Bone marrow (tissue), 2 donors: ENCODE measurements at places on chromosomes 3 and 15.

DNA sequence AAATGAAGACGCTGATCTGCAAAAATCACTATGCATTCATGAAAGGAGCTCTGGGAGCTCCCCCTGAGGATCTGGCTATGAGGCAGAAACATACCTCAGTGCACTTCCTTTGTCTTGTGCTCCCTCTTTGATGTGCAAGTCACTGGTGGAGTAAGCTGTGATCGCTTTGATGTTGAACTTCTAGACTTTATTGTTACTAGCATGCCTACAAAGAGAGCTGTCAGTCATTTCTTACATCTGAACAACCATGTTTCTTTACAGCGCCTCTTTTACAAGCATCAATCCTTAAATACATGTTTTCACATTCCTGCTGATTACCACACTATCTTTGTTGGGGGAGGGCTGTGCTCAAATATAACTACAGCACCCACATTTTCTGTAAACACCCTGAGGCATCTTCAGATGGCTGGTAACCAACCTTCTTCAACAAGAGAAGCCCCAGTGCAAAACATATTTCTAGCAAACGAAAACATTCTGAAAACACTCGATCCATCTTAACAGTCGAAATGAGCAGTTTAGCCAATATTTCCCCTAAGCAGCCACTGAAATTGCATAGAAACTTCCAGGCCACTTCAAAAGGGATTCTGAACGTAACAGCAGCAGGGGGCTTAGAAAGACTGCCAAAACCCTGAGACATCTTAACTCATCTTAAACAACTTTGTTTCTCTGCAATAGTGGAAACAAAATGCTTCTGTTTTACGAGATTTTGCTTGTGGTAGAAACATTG, 101.9 kb upstream of the ICE2 start:
- no peak for DNase-seq

DNA sequence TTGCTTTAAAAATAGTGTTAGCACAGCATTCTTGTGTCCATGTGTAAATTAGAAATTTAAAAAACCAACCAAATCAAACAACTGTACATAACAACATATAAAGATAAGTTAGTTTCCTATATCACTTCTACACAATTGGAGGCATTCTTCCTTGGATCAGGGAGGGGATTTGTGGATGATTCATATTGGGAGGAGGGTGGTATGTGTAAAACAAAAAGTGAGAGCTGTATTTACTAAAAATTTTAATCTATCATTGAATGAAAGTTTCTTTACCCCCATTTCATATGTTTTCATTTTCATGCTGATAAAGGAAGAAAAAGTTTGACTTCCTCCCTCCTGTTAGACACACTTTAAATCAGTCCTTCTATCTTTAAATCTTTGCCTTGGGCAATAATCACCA, 325.0 kb downstream of the SATB1 start:
- no peak for DNase-seq

DNA sequence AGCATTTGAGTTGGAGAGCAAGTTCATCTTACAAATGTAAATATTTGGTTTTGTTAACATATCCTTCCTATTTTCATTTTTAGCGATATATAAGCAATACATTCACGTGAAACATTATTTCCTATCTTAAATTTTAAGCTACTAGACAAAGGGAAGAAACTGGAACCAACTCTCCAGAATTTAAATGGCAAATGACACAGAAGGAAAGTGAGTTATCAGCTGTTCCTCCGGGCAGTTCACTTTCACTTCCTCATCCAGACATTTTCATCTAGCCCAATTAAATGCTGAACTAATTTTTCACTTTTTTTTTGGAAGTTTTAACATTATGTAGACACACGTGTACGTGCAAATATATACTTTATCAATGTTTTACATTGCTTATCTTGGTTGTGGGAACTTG, 58.7 kb downstream of the MORC1 start:
- no peak for DNase-seq

DNA sequence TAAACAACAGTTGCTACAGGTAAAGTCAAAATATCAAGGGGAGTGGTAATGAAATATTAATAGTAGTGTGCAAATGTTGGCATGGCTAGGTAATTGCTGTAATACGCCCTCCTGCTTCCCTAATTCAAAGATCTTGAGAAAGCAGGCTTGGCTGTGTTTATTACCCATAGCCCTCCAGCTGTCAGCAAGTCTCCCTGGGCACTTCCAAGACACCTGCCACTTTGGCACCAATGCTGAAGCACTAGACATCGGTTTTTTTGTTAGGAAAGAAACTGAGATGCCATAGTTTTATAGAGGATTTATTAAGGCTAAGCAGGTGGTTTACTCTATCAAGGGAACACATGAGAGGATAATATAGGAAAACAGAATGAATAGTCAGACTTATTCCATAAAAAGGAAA, 64.4 kb downstream of the P2RY1 start:
- no peak for DNase-seq

DNA sequence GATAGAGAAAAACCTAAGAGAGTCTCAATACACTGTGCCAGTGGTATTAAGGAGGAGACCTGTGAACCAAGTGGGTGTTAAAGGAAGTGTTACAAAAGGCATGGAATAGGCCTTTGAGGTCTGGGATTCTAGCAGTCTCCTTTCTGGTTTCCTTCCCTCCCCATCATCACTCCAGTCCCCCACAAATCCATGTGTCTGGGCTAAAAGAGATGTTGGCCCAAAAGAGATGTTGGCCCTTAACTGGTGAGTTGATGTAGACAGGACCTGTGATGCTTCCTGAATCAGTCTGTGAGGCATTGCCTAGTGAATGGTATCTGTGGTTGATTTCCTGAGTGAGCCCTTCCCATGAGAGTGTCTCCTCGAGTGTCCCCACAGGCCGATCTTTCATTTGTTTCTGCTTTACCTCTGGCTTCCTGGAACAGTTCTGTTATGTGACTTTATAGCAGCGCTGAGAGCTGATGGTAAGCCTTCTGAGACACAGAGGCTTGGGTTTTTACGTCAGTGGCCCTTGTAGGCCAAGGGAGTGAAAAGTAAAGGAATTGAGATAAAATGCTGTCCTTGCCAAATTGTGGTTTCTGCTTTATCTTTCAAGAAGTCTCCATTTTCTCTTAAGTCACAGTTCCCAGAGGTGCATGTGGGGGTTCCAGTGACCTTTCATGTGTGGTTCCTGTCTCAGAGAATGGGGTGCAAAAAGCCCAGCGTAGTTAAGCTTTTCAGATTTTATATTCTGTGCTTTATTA, 87.8 kb downstream of the KLHL25 start:
- peak; percentile 70 for DNase-seq
